CD4-positive, alpha-beta T cell (primary cell): ENCODE measurements at places on chromosomes 16 and 17.

DNA sequence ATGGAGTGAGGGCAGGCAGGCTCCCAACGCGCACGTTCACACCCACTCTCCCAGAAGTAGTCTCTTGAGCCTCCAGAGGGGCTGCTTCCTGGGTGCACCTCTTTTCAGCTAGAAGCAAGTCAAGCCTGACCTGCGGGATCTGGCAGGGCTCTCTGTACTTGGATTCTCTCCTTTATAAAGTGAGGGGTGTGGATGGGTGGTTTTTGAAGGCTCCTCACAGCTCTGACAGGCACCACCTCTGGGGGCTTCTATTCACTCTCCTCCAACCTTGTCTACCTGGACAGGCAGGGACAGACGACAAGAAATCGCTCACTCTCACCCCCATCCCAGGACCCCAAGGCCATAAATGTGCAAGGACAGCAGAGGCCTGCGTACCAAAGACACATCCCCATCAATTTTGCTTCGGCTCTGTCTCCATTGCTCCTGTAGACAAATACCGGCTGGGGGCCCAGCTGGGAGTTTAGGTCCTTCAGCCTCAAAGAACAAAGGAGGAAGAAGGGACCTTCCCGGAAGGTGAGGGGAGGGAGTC lies 814 bp upstream of the DYNLL2 start:
- no peak for DNase-seq

GRCh38 chr16:86865851-86866662 lies 287.7 kb downstream of the FOXL1 start:
- DNase-seq, result no peak

DNA sequence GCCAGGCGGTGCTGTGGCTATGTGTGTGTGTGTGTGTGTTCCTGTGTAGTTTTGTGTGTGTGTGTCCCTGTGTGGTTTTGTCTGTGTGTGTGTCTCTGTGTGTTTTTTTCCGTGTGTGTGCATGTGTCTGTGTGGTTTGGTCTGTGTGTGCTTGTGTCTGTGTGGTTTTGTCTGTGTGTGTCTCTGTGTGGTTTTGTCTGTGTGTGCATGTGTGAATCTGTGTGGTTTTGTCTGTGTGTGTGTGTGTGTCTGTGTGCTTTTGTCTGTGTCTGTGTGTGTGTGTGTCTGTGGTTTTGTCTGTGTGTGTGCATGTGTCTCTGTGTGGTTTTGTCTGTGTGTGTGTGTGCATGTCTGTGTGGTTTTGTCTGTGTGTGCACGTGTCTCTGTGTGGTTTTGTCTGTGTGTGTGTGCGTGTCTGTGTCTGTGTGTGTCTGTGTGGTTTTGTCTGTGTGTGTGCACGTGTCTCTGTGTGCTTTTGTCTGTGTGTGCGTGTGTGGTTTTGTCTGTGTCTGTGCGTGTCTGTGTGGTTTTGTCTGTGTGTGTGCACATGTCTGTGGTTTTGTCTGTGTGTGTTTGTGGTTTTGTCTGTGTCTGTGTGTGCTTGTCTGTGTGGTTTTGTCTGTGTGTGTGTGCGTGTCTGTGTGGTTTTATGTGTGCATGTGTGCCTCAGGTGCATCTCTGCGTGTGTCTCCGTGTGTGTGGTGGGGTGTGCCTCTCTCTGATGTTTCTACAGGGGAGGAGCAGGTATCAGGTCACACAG lies 62.3 kb downstream of the ZDHHC7 start:
- DNase-seq, result no peak

- DNase-seq, result no peak
Measured at GRCh38 chr16:15641753-15642556, 999 bp downstream of the MARF1 start.

GRCh38 chr16:14464192-14464591 lies 165.9 kb downstream of the PARN start:
- no peak for DNase-seq

DNA sequence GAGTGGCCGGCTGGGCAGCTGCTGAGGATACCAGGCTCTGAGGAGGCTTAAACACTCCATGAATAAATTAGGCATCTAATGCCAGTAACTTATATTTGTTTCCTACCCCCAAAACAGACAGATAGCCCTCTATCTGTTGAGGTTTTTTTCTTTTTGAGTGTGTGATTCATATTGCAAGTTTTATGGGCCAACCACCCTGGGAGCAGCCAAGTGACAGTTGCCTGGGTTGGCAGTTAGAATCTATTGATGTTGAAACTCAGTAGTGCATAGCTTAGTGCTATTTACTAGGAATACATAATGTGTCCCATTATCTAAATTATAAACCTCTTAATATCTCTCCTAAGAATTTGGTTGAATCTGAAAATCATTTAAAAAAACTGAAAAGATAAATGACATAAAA lies 397.4 kb downstream of the CA10 start:
- DNase-seq, result no peak

- no peak for DNase-seq
Measured at GRCh38 chr16:53946746-53947386, 242.9 kb downstream of the FTO start.

DNA sequence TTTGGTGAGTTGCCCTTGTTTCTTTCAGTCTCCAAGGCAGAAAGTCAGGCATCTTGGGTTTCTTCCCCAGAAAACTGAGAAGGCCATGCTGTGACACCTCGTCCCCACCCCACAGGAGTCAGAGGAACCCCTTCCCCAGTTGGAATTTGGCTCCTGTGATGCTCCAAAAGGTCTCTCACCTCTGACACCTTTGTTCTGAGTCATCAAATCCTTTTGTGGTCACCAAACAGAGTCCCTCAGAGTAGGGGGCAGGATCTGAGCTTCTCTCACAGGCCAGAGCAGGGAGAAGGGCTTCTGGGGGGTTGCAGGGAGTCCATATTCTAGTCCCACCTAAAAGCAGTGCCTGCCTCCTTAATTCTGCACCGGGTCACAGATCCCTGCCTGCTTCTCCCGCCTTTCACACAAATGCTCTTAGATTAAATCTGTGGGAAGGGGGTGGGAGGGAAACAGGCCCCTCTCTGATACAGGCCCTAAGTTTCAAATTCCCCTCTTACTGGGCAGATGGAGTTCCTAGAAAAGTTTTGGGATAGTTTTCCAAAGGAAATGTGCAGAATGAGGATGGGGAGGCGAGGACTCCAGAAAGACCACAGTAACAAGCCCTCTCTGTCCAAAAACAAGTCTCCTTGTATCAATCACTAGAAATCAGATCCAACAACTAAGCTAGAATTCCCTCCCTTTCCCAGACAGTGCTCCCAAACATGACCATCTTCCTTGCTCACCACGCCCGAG lies 1.3 kb downstream of the PHOSPHO1 start:
- DNase-seq, result no peak

DNA sequence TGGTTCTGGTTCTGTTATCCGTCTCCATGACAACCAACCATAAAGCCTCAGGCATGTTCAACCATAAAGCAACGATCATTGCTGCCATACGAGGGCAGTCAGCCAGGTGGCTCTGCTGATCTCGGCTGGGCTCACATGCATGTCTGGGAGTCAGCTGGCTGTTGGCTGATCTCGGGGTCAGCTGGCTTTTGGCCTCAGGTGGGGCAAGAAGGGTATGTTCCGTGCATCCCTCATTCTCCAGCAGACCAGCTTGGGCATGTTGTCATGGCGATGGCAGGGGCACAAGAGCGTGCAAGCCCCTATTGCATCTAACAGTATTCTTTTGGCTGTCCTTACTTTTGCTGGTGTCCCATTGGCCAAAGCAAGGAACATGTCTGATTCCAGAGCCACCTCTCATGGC lies 86.2 kb downstream of the ABCC6 start:
- no peak for DNase-seq

DNA sequence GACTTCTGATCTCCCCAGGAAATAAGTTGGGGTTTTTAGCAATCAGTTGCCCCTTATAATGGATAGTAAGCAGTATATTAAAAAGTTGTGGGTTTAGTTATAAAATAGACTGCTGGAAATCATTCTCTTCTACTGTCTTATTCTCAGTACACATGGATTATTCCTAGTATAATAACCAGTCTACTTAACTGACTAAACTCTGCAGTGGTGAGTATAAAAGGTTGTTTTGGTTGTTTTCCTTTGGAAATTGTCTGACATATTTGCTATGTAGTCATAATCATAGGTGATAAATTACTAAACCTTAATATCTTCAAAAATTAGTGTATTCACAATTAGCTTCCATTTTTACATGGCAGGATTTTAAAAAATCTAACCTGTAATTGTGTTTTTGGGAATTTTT lies 31.4 kb downstream of the CTCF start:
- no peak for DNase-seq

GRCh38 chr16:57823836-57824235 lies 21.5 kb upstream of the KIFC3 start:
- no peak for DNase-seq

GRCh38 chr17:45020354-45021138 lies 30.9 kb downstream of the DCAKD start:
- DNase-seq, result no peak

- no peak for DNase-seq
Measured at GRCh38 chr17:78432226-78433012, 54.0 kb downstream of the PGS1 start.

DNA sequence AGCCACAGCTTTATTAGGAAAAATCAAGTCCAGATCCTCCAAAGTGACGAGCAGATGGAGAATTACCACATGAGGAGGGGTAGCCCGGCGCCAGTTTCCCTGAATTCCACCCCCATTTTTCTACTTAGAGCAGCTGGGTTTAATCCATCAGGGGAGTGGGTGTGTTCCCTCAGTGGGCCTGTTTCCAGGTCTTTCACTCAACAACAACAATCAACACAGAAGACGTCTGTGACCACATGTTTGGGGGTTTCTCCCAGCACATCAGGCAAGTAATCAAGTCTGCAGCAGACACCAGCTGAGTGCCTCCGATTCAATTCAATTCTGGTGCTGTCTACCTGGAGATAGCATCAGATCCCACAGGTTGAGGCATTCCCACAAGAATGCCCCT lies 6.8 kb downstream of the SLC6A2 start:
- DNase-seq, result no peak

DNA sequence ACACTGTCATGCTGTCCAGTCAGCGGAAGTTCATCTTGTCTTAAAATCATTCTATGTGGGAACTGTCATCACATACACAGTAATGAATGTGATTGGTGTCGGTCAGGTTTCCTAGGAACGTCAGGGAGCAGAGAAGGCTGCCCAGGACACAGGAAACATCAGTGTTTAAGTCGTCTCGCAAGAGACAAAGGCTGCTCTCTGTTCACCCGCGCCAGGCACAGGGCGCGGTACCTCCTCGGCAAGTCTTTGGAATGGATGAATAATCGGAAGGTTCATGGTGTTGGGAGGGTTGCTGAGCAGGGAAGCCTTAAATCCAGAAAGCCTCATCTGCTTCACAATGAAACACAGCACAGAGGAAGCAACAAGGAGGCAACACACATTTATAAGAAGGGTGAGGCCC lies 148.2 kb downstream of the CPPED1 start:
- DNase-seq, result no peak

GRCh38 chr17:40419559-40420331 lies 2.0 kb upstream of the TOP2A start:
- DNase-seq, result no peak

GRCh38 chr17:57045868-57046704 lies 39.0 kb upstream of the AKAP1 start:
- no peak for DNase-seq

DNA sequence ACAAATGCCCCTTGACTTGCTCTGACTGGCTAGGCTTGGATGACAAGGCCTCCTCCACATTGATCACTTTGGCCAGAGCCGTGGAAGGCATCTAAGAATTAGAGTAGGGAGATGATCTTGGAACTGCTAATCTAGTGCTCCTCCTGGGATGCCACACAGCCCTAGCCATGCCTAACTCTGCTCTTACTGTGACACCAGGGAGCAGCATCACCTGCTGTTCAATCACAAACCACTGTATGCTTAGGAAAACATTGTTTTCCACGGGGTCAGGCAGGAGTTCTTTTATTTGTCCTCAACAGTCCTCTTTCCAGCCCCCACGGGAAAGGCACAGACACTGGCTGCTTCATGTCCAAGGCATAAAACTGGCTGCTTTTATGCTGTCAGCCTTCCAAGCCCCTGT lies 46.3 kb downstream of the C16orf78 start:
- no peak for DNase-seq

- DNase-seq, result no peak
Measured at GRCh38 chr17:37700881-37701280, 44.0 kb downstream of the HNF1B start.

DNA sequence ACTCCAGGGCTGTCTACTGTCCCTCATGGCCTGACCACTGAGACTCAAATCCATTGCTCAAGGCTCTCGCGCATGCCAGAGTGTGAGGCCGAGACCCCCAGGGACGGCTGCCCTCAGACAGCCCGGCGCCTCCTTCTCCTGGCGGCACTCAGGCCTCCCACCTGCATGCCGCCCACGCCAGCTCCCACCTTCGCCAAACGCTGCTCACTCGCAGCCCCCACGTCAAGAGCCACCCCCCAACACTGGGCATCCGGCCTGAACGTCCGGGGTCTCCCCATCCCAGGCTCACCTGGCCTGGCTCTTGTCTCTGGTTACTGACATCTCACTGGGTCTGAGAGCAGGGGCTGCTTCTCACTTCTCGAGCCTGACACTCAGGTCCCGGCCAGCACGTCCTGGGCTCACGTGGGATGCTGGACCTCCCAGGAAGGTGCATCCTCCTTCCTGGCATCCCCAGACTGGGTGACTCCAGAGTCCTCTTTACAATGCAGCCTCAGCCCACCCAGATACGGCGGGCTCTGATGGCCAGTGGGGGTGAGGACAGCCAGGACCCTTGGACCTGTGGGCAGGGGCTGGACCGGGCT lies 12.2 kb upstream of the CACNA1H start:
- no peak for DNase-seq

DNA sequence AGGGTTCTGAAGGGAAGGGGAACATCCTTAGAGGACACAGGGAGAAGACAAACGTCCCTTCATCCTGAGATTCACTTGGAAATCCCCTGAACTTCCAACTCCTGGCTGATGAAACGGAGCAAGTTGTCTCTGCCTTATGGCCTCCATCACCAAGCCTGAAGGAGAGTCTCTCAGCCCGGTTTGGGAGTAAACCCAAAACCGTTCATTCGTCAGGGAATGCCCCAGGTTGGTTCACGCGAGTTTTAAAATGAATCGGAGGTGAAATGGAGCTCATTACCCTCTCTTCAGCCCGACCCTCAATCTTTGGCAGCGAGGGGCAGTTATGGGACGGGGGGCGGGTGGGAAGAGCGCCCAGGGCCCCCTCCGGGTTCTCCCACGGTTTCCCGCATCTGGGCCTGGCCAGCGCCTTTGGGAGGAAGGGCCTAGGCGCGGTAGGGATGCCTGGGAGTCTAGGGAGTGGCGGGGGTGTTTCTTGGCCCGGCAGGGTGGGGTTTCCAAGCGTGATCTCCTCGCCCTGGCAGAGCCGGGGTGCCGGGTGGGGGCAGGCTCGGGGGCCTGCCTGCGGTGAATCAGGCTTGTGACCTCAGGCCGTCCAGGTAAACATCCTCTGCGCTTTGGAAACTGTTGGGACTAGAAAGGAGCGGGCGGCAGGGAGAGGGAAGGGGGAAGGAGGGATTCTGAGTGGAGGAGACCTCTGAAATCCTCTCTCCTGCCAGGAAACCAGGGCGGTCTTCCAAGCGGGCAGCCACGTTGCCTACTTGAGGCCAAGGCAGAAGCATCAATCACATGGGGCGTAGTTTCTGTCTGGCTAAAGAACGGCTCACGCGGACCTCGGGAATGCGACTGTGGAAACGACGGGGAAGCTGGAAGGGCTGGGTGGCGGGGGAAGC lies 24.1 kb upstream of the HOXB13 start:
- DNase-seq, result no peak
